Neural progenitor cell (in vitro differentiated cells): ENCODE measurements at places on chromosomes 16 and 17. TPM values are rescaled to one million over a fixed set of nuclear protein-coding genes. Genes with fewer than 3 reads are reported as not detected.

The NHERF1 gene
- 27.1 and 63.8 TPM in 2 replicates for total RNA-seq

The SOST gene
- 0.06 TPM in 1 of 2 replicates, not detected in the other for total RNA-seq

The RAPGEFL1 gene
- 6.8 and 8.3 TPM in 2 replicates for total RNA-seq

GRCh38 chr16:66740010-66740409, 11.4 kb downstream of the DYNC1LI2 start:
- DNase-seq, result peak; percentile 75
- H3K4me1 ChIP-seq, result peaks cover 2% of the 10 kb centered on the region
- H3K4me3 ChIP-seq, result no peak overlapping the region

- H3K36me3 ChIP-seq, result no peaks in the 10 kb centered on the region
- H3K27ac ChIP-seq, result no peak overlapping the region
- no peak for DNase-seq
- H3K4me1 ChIP-seq, result no peaks in the 10 kb centered on the region
- H3K27me3 ChIP-seq, result peaks cover 20% of the 10 kb centered on the region
- H3K4me3 ChIP-seq, result no peak overlapping the region
Measured at GRCh38 chr16:56530872-56531271, 11.0 kb upstream of the BBS2 start.

DNA sequence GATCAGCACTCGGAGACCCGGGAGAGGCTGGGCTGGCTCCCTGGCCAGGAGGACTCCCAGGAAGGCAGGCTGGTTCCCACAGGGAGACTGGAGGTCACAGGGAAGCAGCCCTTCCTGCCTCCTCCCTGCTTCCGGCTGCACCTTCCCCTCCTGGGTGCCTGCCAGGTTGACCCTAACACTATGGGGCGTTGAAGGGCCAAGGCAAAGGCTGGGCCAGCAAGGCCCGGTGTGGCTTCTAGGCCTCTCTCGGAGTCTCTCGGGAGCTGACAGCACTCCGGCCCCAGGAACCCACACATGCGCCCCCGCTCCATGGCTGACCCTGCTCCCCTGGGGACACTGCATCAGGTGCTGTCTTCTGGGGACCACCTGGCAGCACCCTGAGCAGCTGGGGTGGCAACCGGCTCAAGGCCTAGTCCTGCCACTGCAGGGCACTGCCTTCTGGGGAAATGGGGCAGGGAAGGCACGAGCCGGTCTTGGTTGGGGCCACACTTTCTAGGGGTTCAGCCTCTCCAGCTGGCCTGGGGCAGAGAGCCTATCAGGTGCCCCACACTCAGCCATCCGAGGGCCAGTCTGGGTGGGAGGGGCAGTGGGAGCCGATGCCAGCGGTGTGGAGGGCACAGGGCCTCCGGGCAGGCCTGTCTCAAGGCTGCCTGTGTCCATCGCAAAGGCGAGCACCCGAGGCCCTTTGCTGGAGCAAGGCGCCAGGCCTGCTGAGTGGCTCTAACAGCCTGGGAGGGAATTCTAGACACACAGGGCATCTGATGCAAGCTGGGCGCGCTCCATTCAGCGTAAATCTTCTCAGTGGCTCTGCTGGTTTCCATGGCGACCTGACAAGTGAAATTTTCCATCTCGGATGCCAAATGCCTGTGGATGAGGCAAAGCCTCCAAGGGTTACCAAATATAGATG, 5.6 kb upstream of the MTSS2 start:
- H3K27ac ChIP-seq, result no peak overlapping the region
- no peak overlapping the region for H3K4me3 ChIP-seq
- H3K36me3 ChIP-seq, result no peaks in the 10 kb centered on the region
- peaks cover 42% of the 10 kb centered on the region for H3K4me1 ChIP-seq
- DNase-seq, result peak; percentile 45

DNA sequence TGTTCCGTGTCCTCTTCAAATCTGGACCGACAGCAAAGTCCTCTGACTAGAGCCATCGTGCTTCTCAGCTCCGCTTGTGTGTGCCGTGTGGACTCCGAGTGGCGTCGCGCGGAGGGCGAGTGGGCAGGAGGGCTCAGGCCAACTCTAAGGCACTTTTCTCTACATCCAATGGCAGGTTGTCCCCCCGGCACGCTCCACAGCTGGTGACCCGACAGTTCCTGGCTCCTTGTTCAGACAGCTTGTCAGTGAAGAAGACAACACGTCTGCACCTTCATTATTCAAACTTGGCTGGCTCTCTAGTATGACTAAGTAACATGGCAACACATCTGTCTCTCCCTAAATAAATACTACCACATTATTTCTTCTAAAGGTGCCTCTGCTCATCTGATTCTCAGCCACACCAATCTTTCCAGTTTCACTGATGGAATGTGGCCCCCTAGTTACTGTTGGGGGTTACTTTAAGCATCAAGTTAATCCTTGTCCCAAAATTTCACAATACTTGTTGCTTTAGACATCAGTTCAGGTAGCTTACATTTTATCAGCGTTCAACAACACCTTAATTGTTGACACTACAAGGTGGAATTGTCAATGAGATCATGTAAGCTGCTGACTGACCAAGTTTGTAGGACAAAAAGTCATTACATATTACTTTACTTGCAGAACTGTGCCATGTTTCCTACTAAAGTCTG, 15.4 kb downstream of the COG1 start:
- no peaks in the 10 kb centered on the region for H3K27me3 ChIP-seq
- no peaks in the 10 kb centered on the region for H3K36me3 ChIP-seq
- H3K4me1 ChIP-seq, result no peaks in the 10 kb centered on the region
- no peak overlapping the region for H3K27ac ChIP-seq

DNA sequence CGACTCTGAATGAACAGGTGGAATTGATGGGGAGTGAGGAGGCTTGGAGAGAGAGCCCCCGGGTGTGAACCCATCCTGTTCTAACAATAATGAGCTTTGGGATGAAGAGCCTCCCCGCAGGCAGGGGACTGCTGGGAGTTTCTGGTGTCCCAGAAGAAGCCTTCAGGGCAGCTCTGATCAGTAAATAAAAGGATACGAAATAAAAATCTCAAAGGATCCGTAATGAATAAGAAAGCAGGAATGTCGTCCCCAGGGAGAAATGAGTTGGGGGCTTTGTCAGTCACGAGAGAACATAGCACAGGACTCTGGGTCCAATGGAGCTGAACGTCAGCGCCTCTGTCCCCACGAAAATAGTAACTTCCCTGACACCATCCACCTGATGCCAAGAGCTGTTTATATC, 113.4 kb downstream of the PITPNC1 start:
- no peaks in the 10 kb centered on the region for H3K36me3 ChIP-seq
- no peak overlapping the region for H3K4me3 ChIP-seq
- peaks cover 24% of the 10 kb centered on the region for H3K4me1 ChIP-seq
- no peak overlapping the region for H3K27ac ChIP-seq
- no peaks in the 10 kb centered on the region for H3K27me3 ChIP-seq

- H3K4me1 ChIP-seq, result peaks cover 17% of the 10 kb centered on the region
- H3K36me3 ChIP-seq, result no peaks in the 10 kb centered on the region
- no peaks in the 10 kb centered on the region for H3K27me3 ChIP-seq
- H3K27ac ChIP-seq, result no peak overlapping the region
- peak; percentile 65 for DNase-seq
Measured at GRCh38 chr16:16867973-16868372, 489.0 kb downstream of the NPIPA7 start.

GRCh38 chr17:7769854-7770253, 52.3 kb downstream of the DNAH2 start:
- no peak overlapping the region for H3K4me3 ChIP-seq
- no peaks in the 10 kb centered on the region for H3K36me3 ChIP-seq
- H3K27ac ChIP-seq, result no peak overlapping the region
